ENCODE measurements at places on chromosomes 6 and 20. TPM values are rescaled to one million over a fixed set of nuclear protein-coding genes. Genes with fewer than 3 reads are reported as not detected.

The MCCD1 gene
- total RNA-seq = not detected

The PARD6B gene
- total RNA-seq = 3.2 TPM

The DNAH8 gene
- total RNA-seq = not detected

The FYN gene
- 60.4 TPM for total RNA-seq

The NAA20 gene
- 63.1 TPM for total RNA-seq

The TCP11 gene
- not detected for total RNA-seq

The KAT14 gene
- 10.0 TPM for total RNA-seq

The PPP1R16B gene
- total RNA-seq = 7.7 TPM

The SLC12A5 gene
- 2.6 TPM for total RNA-seq

The ASXL1 gene
- total RNA-seq = 32.1 TPM

The PRDM13 gene
- not detected for total RNA-seq

The SDC4 gene
- 51.4 TPM for total RNA-seq

The PNPLA1 gene
- not detected for total RNA-seq

The PACRG gene
- total RNA-seq = 3.2 TPM

The ZSCAN23 gene
- total RNA-seq = 1.2 TPM

The ALDH5A1 gene
- 16.2 TPM for total RNA-seq

The LHFPL5 gene
- total RNA-seq = not detected

The MRPL2 gene
- total RNA-seq = 76.3 TPM

The PCSK2 gene
- total RNA-seq = 1.5 TPM

The EYA2 gene
- 5.1 TPM for total RNA-seq

The TAAR1 gene
- not detected for total RNA-seq

The SLC13A3 gene
- total RNA-seq = 0.71 TPM

The TPD52L1 gene
- total RNA-seq = 50.4 TPM

The MEP1A gene
- total RNA-seq = not detected

The SNPH gene
- 5.5 TPM for total RNA-seq

The MYL9 gene
- 1,946 TPM for total RNA-seq

The SNRPB gene
- 79.4 TPM for total RNA-seq

The SLC2A10 gene
- 7.7 TPM for total RNA-seq

The LAMA5 gene
- total RNA-seq = 70.4 TPM

The LY6G6D gene
- total RNA-seq = not detected

The MYB gene
- 0.24 TPM for total RNA-seq

The C20orf144 gene
- not detected for total RNA-seq

The AKAP12 gene
- total RNA-seq = 60.1 TPM

The BYSL gene
- 16.5 TPM for total RNA-seq

The SASH1 gene
- 33.4 TPM for total RNA-seq

The SRMS gene
- total RNA-seq = not detected

The MYH7B gene
- 82.3 TPM for total RNA-seq

The IL17F gene
- total RNA-seq = not detected

The OR2B6 gene
- not detected for total RNA-seq

The GTSF1L gene
- not detected for total RNA-seq

The ADGRB3 gene
- total RNA-seq = 1.7 TPM

The SLC29A1 gene
- total RNA-seq = 130 TPM

The PNLDC1 gene
- not detected for total RNA-seq

The ZNF311 gene
- total RNA-seq = 0.68 TPM

The TNFAIP3 gene
- 13.6 TPM for total RNA-seq

The EPPIN gene
- total RNA-seq = 0.68 TPM

The OR2J3 gene
- not detected for total RNA-seq
